NCI-H1930 (cell line): ENCODE measurements at places on chromosomes 1 and 21.

- no peak for DNase-seq
These were observed 403 bp upstream of the EPHX4 start for GRCh38 chr1:92029241-92029922.

- DNase-seq: no peak
These were observed 3.1 kb downstream of the LCE3D start for GRCh38 chr1:152577168-152577567.

DNA sequence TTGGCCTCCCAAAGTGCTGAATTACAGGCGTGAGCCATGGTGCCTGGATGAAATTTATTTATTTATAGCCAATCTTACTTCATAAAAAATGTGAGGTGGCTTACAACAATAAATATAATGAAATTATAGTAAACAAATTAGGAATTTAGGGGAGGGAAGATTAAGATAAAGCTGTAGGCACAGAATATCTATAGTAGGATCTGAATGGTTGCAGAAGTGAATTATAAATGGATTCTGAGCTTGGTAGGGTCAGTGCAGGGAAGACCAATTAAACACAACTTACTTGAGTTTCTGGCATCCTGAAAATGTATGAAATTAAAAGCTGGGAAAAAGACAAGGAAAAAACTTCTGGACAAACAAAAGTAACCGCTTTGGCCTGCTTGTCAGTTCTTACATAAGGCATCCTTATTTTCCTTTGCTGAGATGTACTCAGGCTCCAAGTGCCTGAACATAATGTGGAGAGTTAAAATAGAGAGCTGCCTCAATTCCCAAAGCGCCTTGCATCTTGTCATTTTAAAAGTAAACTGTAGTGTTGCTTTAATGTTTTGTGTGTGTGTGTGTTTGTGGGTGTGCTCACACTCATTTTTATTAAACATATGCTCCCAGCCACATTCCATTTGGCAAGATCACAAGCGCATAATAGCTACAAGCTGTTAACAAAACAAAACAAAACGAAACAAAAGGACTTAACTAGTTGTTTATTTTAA lies 247.3 kb downstream of the S1PR1 start:
- no peak for DNase-seq

DNA sequence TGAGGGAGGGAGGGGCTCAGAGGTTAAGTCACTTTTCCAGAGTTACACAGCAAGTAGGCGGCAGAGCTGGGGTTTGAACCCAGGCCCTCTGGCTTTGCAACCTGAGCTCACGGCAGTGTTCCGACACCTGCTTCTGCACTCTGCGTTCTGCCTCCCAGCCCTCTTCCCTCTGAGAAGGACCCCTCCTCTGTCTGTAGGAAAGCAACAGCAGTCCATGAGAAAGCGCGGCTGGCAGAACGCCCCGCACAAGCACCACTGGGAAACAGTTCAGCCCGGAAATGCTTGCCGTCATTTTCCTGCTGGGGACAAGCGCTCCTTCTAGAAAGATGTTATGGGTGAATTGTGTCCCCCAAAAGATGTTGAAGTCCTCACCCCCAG lies 241.1 kb downstream of the NPHP4 start:
- DNase-seq: no peak

- no peak for DNase-seq
These were observed 522.5 kb downstream of the PTBP2 start for GRCh38 chr1:97243973-97244560.

DNA sequence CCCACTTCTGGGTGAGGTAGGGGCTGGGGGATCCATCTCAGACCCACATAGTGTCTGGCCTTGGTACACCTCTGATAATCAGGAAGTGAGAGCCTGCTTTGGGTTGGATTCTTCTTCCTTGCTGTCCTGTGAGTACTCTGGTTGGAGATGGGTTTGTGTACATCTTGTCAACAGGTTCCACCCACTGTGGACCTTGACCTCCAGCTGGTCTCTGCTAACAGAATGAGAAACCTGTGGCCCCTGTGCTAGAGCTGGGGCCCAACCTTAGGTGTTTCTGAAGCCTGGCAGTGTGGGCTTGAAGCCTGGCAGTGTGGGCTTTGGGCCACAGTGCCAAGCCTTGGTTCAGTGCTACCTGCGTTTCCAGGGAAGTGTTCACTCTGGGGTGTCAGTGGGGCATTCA lies 2.6 kb downstream of the ZBTB48 start:
- DNase-seq: no peak

DNA sequence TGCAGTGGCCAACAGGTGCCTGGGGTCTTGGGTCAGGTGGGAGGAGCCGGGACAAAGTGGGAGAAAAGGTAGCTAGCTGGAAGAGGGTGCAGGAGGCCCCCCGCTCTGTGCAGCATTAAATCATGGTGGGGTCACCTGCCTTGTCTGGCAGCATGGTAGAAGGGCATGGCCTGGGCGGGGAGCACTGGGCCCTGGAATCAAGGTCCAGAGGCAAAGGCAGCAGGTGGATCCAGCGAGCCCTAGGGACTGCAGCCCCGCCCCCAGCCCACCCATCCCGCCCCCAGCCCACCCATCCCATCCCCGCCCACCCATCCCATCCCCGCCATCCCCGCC lies 16.7 kb upstream of the TTLL10 start:
- no peak for DNase-seq

DNA sequence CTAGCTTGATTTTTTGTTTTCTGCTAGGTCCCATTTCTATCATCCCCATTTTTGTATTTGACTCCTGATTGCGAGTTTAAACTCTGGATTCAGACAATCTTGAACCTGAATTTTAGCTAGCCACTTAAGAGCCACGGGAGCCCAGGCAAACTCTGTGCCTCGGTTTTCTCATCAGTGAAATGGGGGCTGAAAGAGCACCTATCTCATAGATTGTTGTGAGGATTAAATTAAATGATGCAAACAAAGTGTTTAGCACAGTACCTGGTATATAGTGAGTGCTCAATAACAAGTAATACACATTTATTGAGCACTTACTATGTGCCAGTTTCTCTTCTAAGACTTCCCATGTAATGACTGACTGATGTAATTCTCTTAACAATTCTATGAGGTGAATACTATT lies 158.1 kb upstream of the POU3F1 start:
- no peak for DNase-seq

GRCh38 chr1:62407398-62408009 lies 29.3 kb upstream of the USP1 start:
- peak; percentile 8 for DNase-seq

GRCh38 chr1:212438831-212439237 lies 6.1 kb downstream of the NENF start:
- DNase-seq: no peak
